ENCODE measurements at places on chromosomes 7 and 10.

- DNase-seq: no peak
Observed at GRCh38 chr10:45001381-45002148, 842 bp downstream of the ZNF22 start.

GRCh38 chr7:50685135-50686065 lies 97.3 kb downstream of the GRB10 start:
- no peak for DNase-seq

GRCh38 chr7:141700296-141700847 lies 1.6 kb downstream of the DENND11 start:
- no peak for DNase-seq

DNA sequence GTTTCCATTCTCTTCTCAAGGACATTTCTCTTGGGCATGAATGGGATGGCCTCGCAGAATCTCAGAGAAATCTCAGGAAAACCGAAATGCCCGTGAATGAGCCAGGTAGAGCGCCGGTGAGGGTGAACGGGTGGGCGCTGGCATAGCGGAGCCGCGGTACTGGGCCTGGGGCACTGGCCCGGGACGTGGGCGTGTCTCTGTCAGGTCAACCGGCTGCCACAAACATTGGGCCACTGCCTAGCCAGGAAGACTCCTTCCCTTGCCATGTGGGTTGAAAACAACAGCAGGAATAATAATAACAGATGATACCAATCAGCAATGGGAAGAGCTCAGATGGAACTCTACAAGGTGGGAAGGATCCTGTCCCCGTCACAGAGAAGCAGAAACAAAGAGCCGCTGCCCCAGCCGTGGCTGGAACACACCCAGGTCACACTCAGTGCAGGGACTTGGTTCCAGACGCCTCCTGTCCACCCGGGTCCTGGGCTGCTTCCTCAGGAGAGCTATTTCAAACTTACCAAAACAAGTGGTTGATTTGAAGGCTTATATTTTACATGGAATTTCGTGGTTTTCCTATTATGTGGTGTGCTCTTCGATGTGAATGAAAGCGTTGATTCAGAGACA lies 51.1 kb upstream of the EBF3 start:
- no peak for DNase-seq

DNA sequence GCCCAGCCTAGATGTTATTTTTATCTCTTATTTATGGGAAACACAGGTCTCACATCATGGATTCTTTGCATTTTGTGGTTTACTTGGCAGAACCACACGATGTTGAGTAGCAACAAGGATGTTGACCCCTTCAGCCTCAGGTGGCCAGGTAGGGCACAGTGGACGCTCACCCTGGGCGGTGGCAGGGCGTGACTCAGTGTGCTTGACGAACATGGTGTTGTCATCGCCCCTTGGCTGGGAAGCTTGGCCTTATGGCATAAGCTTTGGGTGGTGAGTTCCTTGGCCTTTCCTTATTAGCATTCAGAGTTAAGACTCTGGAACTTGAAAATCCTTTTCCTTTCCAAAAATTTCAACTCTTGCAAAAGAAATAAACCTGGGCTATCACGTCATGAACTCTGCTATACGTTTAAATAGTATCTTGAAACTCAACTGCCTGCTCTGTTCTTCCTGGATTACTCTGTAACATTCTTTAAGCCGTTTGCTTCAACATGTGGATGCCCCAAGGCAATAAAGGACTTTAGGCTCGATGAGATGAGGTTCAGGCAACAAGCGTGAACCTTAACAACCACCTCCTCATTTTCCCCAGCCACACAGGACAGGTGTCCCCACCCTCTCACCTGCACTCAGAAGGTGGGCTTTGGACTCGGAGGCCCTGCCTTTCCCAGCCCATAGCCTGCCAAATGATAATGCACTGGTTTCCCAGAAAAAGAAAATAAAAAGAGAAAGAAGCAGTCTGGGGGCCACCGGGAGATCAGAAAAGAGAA lies 22.5 kb upstream of the ECHDC3 start:
- DNase-seq: no peak

- DNase-seq: no peak
Observed at GRCh38 chr10:89639326-89639725, 5.7 kb downstream of the PANK1 start.

DNA sequence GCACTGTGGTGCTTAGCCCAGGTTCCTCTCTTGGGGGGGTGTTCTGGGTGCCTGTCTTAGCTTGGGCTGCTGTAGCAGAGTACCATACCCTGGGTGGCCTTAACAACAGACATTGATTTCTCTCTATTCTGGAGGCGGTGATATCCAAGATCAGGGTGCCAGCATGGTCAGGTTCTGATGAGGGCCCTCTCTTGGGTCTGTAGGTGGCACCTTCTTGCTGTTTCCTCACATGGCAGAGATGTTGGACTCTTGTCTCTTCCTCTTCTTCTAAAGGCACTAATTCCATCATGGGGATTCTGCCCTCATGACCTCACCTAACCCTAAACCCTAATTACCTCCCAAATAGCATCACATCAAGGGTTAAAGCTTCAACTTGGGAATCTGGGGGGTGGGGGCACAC lies 19.9 kb upstream of the CRHR2 start:
- no peak for DNase-seq

DNA sequence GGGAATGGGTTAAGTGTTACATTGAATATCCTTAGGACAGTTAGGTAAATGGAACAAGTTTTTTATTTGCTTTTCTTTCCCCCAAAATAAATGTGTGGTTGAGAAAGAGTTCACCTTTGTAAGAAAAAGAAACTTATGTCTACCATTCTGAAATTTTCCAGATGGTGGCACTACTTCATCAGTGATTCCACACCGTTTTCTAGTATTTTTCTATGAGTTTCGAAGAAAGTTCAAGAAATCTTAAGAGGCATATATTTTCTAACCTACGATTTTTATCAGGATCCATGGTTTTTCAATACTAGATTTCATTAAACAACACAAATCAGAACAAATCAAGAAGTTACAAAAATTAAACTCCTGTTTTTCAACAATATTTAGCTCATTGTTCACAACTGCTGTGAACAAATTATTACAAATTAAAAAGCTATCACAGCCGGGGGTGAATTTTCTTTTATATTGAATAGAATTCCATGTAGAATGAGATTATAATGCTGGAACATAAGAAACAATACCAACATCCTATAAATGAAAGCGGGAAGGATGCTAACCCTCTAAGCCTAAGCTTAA lies 163.1 kb upstream of the NPVF start:
- no peak for DNase-seq

DNA sequence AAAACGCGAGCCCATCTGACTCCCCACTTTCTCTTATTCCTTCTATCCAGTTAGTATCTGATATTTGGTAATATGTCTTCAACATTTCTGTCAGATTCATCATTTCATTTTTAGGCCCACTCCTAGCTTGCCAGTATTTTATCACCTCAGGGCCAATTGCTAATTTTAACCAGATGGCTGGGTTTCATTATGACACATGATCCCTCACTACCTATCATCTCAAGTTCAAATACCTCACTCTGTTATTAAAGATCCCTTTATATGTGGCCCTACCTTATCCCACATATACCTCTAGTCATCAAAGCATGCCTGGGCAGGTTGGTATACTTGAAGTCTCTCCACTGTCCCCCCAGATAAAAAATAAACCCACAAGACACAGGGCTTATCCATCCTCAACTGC lies 104.9 kb downstream of the RNLS start:
- DNase-seq: no peak

DNA sequence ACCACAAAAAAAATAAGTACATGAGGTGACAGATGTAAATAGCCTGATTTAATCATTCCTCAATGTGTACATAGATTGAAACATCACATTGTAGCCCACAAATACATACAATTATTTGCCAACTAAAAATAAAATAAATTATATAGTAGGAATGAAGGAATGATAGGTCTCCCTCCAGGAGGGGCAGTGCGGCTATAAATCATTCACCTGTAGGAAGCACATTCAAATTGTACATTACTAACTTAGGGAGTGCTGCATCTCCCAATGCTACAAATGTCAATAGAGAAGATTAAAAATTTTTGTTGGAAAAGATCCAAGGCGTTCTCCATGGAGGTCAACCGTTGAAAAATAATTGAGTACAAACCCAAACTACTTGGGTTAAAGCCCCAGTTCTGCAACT lies 4.2 kb downstream of the KBTBD2 start:
- DNase-seq: no peak

DNA sequence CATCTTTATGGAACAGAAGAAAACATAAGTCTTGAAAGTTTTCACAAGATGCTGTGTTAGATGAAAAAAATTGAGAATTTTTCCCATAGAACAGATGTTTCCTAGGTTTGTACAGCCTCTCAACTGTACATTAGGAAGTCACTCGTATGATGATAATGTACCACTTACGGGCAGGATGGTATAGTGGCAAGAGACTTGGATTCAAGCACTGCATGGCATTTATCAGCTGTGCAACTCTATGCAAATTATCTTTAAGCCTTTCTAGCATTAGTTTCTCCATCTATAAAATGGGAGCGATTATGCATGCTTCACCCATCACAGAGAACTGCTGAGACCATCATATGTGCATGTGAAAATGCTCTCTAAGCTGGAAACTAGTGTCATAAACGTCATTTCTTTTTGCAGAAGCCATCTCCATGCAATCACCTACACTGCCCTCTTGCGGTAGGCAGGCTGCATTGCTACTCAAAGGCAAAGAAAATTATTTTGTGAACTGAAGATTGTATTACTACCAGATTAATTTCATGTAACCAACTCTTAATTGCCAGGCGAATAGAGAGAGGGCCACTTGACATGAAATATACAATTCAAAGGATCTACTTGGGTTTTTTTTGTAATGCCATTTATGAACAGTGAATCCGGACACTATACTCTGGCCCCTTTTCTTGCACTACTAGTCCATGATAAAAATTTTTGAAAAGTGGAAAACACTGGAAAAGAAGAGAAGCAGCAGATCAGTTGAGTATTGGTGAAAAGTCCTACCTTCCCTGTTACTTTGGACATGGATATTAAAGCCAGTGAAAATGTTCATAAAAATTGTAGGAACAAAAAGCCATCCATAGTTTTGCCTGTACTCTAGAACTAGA lies 102.3 kb downstream of the JAZF1 start:
- DNase-seq: no peak

DNA sequence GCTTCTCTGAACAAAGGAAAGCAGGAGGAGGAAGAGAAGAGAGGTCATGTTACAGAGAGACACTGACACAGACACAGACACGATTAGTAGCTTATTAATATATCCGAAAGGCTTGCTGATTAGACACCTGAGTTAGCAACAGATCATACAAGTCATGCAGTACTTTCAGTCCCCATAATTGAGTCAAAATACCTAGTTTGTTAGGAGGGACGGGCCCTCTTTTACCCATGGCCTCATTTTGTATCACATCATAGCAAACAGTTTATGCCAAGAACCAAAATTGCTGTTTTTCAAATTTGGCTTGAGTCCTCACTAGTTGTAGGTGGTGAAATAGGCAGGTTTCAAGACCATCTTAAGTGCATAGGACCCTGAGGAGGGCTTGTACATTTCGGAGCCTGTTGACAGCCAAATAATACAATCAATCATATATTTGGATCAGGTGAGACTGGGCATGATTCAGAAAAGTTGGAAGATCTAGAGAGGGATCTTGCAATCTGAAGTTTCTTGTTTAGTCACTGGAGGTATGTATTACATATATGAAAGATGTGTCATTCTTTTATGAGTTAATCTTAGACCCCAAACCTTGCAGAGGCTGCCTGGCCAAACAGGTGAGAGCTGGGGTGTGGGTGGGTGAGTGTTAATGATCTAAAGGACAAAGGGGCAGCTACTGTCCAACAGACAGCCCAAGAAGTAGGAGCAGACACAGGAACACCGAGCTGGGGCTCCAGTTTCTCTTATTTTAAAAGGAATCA lies 65.4 kb downstream of the PRPF18 start:
- no peak for DNase-seq

DNA sequence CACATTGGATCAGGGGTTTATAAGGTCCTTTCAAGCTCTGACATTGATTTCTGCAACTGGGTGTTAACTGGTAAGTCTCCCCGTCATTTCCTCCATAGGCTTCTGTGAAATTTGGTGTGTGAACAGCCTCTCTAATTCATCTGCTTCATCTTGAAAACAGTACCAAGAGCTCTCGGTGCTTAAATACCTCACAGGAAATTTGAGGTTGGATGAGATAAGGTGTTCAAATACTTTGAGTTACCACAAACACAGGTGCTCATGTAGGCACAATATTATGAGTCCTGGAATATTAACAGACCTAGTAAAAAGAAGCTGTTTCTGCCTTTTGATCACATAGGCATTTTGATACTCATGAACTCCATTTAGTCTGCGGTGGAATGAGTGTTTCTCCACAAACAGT lies 85.2 kb downstream of the RTKN2 start:
- DNase-seq: no peak

DNA sequence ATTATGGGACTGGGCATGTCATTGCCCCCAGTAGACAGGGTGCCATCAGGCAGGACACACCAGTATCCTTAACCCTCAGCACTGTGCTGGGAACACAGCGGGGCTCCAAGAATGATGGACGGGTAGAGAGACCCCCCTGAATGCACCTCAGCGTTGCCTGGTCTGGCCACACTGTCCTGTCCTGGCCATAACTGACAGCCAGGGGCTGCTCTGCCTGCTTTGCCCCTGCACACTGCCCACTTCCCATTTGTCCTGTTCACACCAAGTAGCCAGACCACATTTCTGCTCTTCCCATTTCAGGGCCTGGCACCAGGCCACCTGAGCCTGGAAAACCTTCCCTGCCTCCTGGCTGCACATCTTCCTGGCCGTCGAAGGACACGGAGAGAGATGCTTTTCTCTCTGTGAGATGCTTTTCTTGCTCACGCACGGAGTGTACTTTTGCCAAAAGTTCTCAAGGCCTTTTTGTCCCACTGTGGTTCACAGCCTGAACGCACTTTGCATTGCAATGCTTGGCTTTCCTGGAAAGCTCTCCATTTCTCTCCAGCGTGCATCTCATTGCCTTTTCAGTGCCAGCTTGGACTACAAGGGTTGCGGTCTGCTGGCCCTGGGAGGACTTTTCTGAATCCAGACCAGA lies 131.0 kb upstream of the EEPD1 start:
- DNase-seq: no peak

DNA sequence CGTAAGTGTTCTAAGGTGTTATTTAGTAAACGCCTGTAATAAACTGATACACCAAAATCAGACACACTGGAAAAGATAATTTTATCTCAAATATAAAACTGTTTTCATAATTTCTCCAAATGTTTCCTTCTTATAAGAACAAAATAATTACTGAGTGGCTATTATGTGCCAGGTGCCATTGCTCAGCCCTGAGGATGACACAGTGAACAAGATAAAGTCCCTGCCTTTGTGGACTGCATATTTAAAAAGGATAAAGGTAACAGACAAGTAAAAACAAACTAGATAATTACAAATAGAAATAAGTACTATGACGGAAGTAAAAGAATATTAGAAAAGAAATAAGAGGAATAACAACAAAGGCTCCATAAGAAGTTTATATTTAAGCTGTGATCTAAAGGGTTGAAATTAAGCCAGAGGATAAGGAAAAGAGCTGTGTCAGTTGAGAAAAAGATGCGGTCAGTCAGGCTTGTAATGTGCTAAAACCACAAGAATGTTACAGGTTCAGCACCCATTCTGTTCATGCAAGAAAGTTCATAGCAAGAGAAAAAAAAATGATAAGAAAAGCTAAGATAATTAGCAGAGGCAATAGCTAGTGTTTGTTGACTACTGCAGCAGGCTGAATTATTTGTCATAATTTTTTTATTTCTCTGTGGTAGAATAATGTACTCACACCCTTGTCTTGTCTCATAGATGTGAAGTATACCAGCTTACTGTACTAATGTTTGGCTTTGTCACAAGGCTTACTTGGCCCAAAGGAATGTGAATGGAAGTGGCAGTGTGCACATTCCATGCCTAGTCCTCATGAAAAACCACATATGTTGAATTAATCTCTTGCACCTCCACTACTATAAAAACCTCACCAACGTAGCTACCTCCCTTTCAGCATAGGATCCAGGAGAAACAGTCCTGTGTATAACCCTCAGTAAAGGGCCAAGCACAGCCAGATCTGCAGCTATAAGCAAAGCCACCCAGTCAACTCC lies 75.1 kb downstream of the CRPPA start:
- no peak for DNase-seq

All from stimulated activated CD8-positive, alpha-beta memory T cell treated with anti-CD3 and anti-CD28 coated beads, Interleukin-2, amount 100 ng/mL, for 1 hour (primary cell).